ENCODE measurements at places on chromosomes 3 and 15.
A peak's percentile ranks its signal among the peaks of the same experiment; 100 is the strongest.

DNA sequence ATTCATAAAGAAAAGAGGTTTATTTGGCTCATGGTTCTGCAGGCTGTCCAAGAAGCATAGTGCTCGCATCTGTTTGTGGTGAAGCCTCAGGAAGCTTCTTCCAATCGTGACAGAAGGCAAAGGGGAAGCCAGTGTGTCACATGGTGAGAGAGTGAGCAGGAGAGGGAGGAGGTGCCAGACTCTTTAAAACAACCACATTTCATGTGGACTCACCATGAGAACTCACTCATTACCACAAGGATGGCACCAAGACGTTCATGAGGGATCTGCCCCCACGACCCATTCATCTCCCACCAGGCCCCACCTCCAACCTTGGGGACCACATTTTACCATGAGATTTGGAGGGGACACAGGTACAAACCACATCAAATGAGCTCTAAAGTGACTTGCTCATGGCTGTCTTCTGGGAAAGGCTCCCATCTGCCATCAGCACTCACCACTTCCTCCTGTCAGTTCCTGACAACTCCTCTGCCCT lies 327.3 kb upstream of the TLE3 start:
- no peak for DNase-seq

DNA sequence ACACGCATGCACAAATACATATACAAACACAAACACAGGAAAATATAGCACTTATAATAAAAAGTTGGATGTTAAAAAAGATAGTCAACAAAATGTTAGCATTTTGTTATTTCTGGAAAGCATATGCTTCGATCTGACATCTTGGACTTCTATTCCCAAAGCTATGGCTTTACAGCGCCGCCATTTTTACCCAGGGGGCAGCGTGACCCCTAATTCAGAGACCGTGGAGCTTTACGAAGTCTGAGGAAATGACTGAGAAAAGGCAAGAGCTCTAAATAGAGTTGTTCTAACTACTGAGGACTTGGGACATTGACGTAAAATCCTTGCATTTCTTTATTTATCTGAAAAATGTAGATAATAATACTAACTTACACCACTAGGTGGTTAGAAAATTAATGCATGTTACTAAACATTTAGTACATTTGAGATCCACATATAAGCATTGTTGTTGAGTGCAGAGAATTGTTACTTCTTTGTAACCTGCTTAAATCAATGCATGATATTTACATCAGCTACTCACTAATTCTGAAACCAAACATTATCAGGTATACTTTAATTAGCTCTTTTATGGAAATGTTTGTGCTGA lies 155.4 kb downstream of the TP63 start:
- DNase-seq: no peak

GRCh38 chr15:44193651-44194322 lies 1.3 kb downstream of the FRMD5 start:
- no peak for DNase-seq

DNA sequence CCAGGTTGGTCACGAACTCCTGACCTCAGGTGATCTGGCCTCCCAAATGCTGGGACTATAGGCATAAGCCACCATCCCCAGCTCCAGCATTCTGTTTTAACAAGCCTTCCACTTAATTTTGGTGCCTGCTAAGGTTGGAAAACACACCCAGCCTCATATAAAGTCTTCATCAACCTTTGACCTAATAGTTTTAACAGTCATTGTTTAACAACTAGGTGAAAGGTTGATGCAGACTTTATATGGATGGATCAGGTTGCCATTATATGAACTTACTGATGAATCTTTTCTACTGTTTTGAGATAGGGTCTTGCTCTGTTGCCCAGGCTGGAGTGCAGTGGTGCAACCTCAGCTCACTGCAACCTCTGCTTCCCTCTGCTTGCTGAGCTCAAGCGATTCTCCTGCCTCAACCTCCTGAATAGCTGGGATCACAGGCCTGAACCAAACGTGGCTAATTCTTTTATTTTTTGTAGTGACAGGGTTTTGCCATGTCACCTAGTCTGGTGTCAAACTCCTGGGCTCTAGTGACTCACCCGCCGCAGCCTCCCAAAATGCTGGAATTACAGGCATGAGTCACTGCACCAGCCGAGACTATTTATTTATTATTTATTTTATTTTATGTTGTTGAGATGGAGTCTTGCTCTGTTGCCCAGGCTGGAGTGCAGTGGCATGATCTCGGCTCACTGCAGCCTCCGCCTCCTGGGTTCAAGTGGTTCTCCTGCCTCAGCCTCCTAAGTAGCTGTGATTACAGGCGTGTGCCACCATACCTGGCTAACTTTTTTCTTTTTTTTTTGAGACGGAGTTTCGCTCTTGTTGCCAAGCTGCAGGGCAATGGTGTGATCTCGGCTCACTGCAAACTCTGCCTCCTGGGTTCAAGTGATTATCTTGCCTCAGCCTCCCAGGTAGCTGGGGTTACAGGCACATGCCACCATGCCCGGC lies 3.1 kb upstream of the RPAP1 start:
- no peak for DNase-seq

DNA sequence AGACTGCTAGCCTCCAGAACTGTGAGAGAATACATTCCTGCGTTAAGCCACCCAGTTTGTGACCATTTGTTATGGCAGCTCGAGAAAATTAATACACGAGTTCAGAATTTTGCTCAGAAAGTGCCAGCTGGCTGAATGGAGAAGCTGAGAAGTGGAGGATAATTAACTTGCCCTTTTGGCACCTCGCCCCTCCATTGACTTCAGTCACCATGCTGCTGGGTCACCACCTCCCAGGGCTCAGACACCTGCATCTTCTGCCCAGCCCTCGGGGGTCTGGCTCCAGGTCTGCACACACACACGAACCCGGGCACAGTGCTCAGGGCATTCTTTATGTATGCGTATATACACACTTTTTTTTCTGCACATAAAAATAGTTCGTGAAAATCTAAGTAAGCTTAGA lies 32.0 kb downstream of the AMOTL2 start:
- no peak for DNase-seq

DNA sequence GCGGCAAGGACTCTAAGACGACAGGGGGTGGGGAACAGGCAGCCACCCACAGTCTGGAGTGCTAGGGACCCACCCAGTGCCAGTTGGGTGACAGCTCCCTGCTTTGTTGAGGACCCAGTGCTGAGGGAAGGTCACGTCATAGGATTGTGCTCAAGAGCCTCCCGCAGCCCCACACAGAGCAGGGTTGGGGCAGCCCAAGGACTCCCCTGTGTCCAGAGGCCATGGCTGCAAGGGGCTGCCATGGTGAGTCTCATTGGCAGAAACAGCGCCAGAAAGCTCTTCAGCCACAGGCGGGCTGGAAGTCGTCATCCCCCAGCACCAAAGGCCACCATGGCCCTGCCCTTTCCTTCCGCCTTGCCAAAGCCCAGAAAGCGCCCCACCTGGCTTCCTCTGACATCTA lies 37.0 kb upstream of the PLXNA1 start:
- no peak for DNase-seq

DNA sequence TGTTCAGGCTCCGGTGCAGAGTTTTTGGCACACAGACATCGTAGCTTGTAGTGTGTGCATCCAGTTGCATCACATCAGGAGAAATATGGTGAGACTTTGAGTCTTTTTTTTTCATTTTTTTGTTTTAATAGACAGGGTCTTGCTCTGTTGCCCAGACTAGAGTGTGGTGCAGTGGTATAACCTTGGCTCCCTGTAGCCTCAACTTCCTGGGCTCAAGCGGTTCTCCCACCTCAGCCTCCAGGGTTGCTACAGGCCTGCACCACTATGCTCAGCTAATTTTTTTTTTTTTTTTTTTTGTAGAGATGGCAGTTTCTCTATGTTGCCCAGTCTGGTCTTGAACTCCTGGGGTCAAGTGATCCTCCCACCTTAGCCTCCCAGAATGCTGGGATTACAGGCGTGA lies 51.1 kb upstream of the TEX264 start:
- DNase-seq: no peak

DNA sequence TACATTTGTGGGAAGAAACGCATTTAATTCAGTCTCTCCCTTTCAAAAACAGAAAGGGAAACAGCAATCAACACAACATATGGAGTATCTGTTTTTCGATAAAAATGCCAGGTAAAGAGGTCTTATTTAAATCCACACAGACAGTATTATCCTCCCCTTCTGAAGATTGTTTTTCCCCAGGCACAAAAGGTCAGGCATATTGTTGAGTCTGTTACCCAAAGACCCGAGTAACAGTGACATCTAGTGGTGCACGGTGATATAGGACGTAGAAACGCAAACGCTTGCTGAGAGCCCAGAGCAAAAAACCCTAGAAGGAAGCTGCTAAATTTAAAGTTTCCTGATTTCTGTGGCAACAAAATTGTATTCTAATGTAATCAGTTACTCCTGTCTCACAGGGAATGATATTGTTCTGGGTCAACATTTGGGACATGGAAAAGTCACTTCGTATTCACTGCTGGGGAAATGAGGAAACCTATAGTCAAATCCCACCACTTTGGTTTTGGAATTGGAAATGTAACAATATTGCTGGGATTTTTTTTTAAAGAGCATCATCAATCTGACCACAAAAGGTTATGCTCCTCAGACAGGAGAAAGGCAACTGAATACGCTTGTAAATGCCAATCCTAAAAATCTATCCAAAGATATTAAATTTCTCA lies 312.7 kb upstream of the CCDC54 start:
- DNase-seq: peak; percentile 14

DNA sequence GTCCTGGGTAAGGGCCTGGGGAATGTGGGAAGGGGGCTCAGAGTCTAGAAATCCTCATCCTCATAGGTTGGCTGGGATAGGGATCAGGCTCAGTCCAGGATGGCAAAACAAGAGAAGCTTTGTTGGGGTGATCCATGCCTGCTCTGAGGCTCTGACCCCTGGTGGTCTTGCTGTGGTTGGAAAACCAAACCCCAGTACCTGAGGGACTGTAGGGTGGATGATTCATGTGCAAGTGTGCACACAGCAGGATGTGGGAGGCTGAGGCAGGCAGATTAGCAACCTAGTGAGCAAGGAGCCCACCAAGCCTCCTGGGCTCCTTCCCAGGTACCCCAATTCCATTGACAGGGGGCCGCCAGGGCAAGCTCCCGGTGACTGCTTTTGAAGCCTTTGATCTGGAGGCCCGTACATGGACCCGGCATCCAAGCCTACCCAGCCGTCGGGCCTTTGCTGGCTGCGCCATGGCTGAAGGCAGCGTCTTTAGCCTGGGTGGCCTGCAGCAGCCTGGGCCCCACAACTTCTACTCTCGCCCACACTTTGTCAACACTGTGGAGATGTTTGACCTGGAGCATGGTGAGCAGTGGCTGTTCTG lies 3.1 kb downstream of the KLHDC8B start:
- DNase-seq: no peak

- DNase-seq: no peak
Measured at GRCh38 chr3:31882895-31883294, 98.2 kb downstream of the OSBPL10 start.
